ENCODE measurements at places on chromosomes 7 and 10. TPM values are rescaled to one million over a fixed set of nuclear protein-coding genes. Genes with fewer than 3 reads are reported as not detected.

CC2D2B gene
- 0.14 TPM for total RNA-seq

SLC18A2 gene
- not detected for total RNA-seq

PKD2L1 gene
- not detected for total RNA-seq

ITPRID1 gene
- total RNA-seq = not detected

NUPR2 gene
- total RNA-seq = not detected

FAS gene
- total RNA-seq = 41.4 TPM

LDB3 gene
- total RNA-seq = under 0.01 TPM

TMEM270 gene
- not detected for total RNA-seq

GNAT3 gene
- not detected for total RNA-seq

VGF gene
- total RNA-seq = 0.34 TPM

CARD11 gene
- total RNA-seq = 2.4 TPM

LRRC4 gene
- total RNA-seq = 1.4 TPM

ACHE gene
- under 0.01 TPM for total RNA-seq

TDRD1 gene
- not detected for total RNA-seq

MEIG1 gene
- not detected for total RNA-seq

SYT15B gene
- total RNA-seq = not detected

PLEKHS1 gene
- total RNA-seq = not detected

NEBL gene
- 38.3 TPM for total RNA-seq

ZNF488 gene
- under 0.01 TPM for total RNA-seq

NUTM2B gene
- 0.68 TPM for total RNA-seq

SLC29A3 gene
- 0.34 TPM for total RNA-seq

CFAP69 gene
- total RNA-seq = 2.1 TPM

CDH23 gene
- total RNA-seq = 0.14 TPM

CHRM2 gene
- total RNA-seq = not detected

PCDH15 gene
- not detected for total RNA-seq

Data from nasal cavity respiratory epithelium epithelial cell of viscerocranial mucosa (primary cell).